Testis (tissue), 5 donors: ENCODE measurements at places on chromosomes 7 and 10. TPM values are rescaled to one million over a fixed set of nuclear protein-coding genes. Genes with fewer than 3 reads are reported as not detected.

GRCh38 chr7:54995610-54996363 is 23.0 kb upstream of the EGFR start:
- no peaks in the 10 kb centered on the region for H3K4me1 ChIP-seq
- no peak overlapping the region for H3K27ac ChIP-seq
- H3K27me3 ChIP-seq, result no peaks in the 10 kb centered on the region
- no peak overlapping the region for H3K4me3 ChIP-seq
- H3K36me3 ChIP-seq, result no peaks in the 10 kb centered on the region

DNA sequence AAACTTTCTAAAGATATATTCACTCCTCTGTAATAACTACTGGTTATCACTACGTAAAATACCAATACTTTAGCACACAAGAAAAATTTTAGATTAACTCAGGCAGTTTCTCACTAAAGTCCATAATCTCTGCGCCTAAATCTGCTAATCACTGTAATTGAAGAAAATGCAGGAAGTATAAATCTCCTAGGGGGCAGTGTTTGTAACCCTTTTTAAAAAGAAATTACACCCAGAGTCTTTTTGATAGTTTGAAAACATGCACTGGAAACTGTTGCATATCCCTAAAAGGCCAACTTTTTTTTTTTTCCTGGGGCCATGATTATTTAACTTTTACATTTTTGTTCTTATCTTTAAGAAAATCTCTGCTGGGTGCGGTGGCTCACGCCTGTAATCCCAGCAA is 209.6 kb downstream of the KIAA1217 start:
- no peaks in the 10 kb centered on the region for H3K27me3 ChIP-seq
- no peak for DNase-seq
- no peak overlapping the region for H3K4me3 ChIP-seq
- H3K36me3 ChIP-seq, result no peaks in the 10 kb centered on the region
- peak overlapping the region; percentile 33 for H3K27ac ChIP-seq
- H3K4me1 ChIP-seq, result peaks cover 25% of the 10 kb centered on the region

DNA sequence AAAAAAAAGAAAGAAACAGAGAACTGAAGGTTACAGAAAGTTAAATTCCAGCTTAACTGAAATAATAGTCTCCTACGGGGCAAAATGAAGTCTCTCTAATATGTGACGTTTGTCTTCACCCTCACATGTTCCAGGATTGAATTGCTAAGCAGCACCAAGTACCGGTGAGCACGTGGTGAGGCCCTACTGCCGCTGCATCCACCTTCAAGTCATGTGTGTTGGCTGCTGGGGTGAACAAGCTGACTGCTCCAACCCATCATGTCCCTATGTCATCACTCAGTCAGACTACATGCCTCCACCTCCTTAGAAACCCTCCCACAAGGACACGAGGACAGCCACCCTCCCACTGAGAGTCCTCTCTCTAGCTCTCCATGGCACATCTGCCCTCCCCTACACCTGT is 35.4 kb upstream of the NPFFR1 start:
- H3K27me3 ChIP-seq, result no peaks in the 10 kb centered on the region
- no peak overlapping the region for H3K27ac ChIP-seq
- DNase-seq, result no peak
- H3K4me1 ChIP-seq, result no peaks in the 10 kb centered on the region

DNA sequence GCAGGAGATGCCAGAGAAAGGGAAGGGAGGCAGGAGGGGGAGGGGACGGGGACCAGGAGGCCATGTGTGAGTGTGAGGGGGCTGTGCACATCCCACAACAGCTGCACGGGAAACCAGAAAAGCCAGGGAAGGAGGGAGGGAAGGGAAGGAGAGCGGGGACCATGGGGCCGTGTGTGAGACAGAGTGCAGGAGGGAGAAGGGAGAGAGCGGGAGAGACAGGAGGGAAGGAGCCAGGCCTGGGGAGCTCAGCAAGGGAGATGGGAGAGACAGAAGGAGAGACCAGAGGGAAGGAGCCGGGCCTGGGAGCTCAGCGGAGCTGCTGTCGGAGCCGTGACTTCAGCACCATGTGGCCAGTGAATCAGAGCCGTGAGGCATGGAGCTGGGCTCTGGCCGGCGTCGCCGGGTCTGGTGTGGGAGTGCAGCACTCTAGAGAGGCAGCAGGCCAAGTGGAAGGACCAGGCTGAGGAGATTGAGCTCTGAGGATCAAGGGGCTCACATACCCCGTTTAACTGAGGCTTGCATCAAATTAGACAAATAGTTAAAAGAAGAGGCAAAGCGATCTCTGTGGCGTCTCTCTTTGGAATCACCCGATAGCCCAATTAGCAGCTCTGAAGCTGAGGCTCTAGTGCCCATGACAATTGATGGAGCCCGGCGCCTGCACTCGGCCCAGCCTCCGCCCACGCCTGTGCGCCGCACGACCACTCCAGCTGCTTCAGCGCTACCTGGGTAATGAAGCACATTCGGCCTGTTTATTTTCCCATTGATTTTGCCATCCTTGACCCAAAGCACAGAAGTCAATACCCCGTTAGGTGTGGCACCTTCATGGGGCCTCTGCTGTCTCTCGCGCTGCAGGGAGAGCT is 150.4 kb downstream of the MAD1L1 start:
- H3K36me3 ChIP-seq, result no peaks in the 10 kb centered on the region
- H3K4me3 ChIP-seq, result no peak overlapping the region
- no peaks in the 10 kb centered on the region for H3K27me3 ChIP-seq
- peaks cover 4% of the 10 kb centered on the region for H3K4me1 ChIP-seq

GRCh38 chr7:124943472-124943871 is 13.8 kb upstream of the POT1 start:
- no peak for DNase-seq
- H3K4me1 ChIP-seq, result no peaks in the 10 kb centered on the region
- H3K36me3 ChIP-seq, result no peaks in the 10 kb centered on the region
- H3K4me3 ChIP-seq, result no peak overlapping the region
- H3K27me3 ChIP-seq, result no peaks in the 10 kb centered on the region

DNA sequence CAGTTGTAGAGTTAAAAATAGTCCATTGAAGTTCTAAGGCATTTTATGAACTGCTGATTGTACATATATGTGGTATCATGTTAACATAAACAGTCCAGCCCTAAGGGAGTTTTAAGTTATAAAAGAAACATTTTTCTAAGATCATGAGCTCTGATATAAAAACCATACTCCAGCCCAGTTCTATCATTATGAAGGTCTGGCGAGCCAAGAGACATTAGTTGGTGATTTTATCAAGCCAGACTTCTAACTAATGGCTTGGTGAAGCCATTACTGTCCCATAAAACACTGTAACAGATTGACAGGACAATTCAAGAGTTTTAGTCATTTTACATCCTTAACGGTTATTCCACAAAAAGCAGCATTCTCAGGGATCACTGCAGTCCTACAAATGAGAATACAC is 221.6 kb downstream of the RNLS start:
- no peak overlapping the region for H3K27ac ChIP-seq
- no peak overlapping the region for H3K4me3 ChIP-seq
- H3K27me3 ChIP-seq, result no peaks in the 10 kb centered on the region
- no peaks in the 10 kb centered on the region for H3K4me1 ChIP-seq
- DNase-seq, result no peak

GRCh38 chr10:60894786-60895185 is 49.2 kb downstream of the RHOBTB1 start:
- no peak overlapping the region for H3K27ac ChIP-seq
- H3K4me3 ChIP-seq, result no peak overlapping the region
- H3K36me3 ChIP-seq, result no peaks in the 10 kb centered on the region
- H3K4me1 ChIP-seq, result peaks cover 39% of the 10 kb centered on the region
- H3K27me3 ChIP-seq, result no peaks in the 10 kb centered on the region

GRCh38 chr7:121401896-121402295 is 5.8 kb upstream of the FAM3C start:
- H3K4me3 ChIP-seq, result no peak overlapping the region
- no peaks in the 10 kb centered on the region for H3K4me1 ChIP-seq
- H3K27ac ChIP-seq, result no peak overlapping the region
- no peaks in the 10 kb centered on the region for H3K27me3 ChIP-seq

- no peak overlapping the region for H3K27ac ChIP-seq
- H3K4me1 ChIP-seq, result no peaks in the 10 kb centered on the region
- no peak overlapping the region for H3K4me3 ChIP-seq
- no peaks in the 10 kb centered on the region for H3K36me3 ChIP-seq
- DNase-seq, result no peak
- no peaks in the 10 kb centered on the region for H3K27me3 ChIP-seq
Observed at GRCh38 chr10:70673043-70673928, 980 bp downstream of the ADAMTS14 start.

DNA sequence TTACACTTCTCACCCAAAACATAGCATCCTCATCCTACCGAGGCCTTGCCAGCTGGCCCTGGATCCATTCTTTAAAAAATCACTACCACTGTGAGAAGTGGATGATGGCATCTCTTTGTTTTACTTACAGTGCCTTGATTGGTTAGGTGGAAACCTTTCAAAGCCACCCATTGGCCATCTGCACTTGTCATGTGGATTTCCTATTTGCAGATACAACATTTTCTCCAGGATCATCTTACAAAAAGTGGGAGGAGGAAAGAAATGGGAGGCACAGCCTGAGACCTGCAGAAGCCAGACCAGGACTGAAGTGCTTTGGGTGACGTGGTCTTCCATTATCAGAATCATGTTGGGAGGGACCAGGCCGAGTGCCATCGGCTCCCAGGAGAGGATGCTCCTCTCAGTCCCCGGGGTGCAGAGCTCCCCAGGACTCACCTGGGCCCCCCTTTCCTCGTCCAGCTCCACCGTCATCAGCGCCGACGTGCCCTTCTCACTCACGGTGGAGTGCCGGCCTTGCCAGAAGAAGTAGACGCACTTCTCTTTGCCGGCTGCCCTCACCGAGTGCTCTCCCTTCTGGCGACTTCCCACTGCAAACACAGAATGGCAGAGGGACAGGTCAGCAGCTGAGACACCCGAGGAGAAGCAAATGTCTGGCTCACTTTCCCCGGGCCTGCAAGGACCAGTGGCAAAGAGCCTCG is 161.2 kb downstream of the SVIL start:
- no peaks in the 10 kb centered on the region for H3K36me3 ChIP-seq
- no peak for DNase-seq
- H3K27me3 ChIP-seq, result no peaks in the 10 kb centered on the region
- no peak overlapping the region for H3K27ac ChIP-seq
- H3K4me3 ChIP-seq, result no peak overlapping the region
- H3K4me1 ChIP-seq, result peaks cover 25% of the 10 kb centered on the region

DNA sequence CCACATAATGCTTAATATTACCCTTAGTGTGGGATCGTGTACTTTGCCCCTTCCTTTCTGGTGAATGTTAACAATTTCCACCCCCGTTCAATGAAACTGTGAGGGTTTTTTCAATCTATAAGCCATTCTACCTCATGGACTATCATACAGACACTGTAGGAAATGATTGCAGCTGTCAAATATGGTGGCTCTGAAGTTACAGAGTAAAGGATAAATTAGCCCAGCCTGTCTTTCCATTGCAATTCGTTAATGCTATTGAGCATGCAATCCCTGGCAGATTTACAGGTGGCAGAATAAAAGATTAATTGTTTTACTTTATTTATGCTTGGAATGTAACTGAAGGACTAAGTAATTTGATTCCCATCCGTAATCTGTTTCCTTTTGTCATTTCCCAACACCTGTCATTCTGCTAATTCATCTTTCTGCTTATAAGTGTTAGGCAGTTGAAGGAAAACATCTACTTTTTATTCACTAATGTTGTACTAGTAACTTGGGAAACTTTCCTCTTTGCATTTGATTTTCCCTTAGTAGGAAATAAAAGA is 1211.6 kb upstream of the LRRN3 start:
- H3K4me1 ChIP-seq, result no peaks in the 10 kb centered on the region
- no peaks in the 10 kb centered on the region for H3K27me3 ChIP-seq
- H3K36me3 ChIP-seq, result no peaks in the 10 kb centered on the region
- H3K4me3 ChIP-seq, result no peak overlapping the region
- no peak for DNase-seq

DNA sequence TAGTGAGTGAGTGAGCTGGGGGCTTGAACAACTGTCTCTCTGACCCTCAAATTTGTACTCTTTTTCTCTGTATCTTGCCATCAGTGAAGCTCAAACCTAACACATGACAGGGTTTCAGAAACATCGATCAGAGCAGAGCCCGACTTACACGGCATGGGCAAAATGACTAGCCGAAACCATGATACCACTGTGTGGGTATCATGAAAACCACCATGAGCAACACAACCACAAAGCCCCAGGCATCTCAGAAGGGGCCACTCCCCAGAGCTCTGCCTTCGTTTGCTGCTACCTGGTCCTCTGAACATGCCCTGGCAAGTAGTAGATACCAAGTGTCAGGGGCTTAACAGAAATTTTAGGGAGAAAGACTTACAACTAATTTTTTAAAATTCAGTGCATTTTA is 308.5 kb downstream of the WDR11 start:
- H3K4me3 ChIP-seq, result no peak overlapping the region
- no peak overlapping the region for H3K27ac ChIP-seq
- no peaks in the 10 kb centered on the region for H3K27me3 ChIP-seq
- peaks cover 9% of the 10 kb centered on the region for H3K4me1 ChIP-seq

DNA sequence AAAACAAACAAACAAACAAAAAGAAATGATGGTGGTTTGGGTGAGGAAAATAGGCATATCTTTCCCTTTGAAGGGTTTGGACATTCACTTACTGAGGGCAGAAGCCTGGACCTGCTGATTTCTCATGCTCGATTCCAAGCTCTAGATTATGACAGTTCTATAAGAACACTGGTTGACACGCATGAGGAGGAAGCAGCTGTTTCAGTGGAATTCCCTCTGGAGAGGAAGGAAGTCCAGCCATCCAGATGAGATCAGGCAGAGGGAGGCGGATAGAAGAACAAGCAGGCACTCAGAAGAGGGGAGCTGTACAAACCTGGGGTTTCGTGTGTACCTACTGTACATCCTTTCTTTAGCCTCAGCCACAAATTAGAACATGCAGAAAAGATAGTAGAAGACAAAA is 691.9 kb downstream of the INHBA start:
- H3K27ac ChIP-seq, result no peak overlapping the region
- H3K27me3 ChIP-seq, result no peaks in the 10 kb centered on the region
- H3K36me3 ChIP-seq, result no peaks in the 10 kb centered on the region
- no peak overlapping the region for H3K4me3 ChIP-seq

DNA sequence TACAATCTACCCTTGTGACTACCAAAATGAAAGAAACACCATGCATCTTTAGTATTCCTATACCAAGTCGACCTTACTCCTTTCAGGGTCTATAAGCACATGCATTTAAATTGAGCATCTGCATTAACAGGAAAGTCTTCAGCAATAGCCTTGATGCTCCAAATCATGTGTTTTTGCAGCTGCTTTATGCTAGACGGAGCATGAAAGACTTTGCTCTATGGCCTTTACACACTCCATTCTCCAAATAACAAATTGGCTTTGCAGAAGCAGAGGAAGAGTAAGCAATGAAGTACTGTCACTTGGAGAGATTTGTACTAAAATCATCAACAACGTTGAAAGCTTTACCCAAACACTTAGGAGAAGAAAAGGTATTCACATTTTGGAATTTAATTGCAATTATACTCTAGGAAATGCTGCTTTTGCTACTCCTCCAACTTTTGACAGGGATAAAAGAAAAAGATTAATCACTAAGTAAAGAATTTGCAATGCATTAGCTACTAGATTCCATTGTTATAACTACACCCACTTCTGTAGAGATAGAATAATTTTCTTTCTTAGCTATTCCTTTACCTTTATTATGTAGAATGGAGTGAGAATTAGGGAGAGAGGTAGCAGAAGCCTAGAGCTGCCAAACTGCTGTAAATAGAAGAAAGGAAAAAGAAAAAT is 131.8 kb downstream of the SEMA3E start:
- no peak overlapping the region for H3K4me3 ChIP-seq
- no peak overlapping the region for H3K27ac ChIP-seq
- no peaks in the 10 kb centered on the region for H3K36me3 ChIP-seq

The NEUROG3 gene
- not detected for polyA plus RNA-seq

The XRCC2 gene
- 3.4 TPM for polyA plus RNA-seq

The SPAM1 gene
- 18.1 TPM for polyA plus RNA-seq

The SHTN1 gene
- 21.9 TPM for polyA plus RNA-seq

The LSM8 gene
- 37.6 TPM for polyA plus RNA-seq

The STRIP2 gene
- polyA plus RNA-seq, result 18.8 TPM

The SFTPA1 gene
- polyA plus RNA-seq, result not detected

The TUBAL3 gene
- polyA plus RNA-seq, result 5.3 TPM

The TUBB8 gene
- polyA plus RNA-seq, result 1.4 TPM

The AGR2 gene
- 1.5 TPM for polyA plus RNA-seq
